ENCODE measurements at places on chromosomes 13 and 19.

DNA sequence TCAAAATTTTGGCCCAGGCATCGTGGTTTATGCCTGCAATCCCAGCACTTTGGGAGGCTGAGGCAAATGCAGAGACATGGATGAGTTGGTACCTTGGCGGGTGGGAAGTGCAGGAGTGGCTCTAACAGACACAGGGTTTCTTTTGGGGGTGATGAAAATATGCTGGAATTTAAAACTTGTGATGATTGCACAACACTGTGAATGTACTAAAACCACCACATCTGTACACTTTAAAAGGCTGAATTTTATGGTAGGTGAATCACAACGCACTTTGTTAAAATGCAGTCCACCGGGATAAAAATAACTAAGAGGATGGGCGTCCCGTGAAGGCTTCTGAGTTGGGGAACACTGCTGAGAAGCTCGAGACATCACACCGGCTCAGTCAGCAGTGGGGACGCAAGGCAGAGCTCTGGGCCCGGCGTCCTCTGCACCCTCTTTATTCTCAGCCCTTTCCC is 47.1 kb downstream of the MLLT1 start:
- peak overlapping the region; percentile 70 for H3K27ac ChIP-seq
- H3K4me3 ChIP-seq = no peak overlapping the region
- peaks cover 4% of the 10 kb centered on the region for H3K4me1 ChIP-seq

GRCh38 chr19:1577090-1577928 is 9.2 kb upstream of the MEX3D start:
- H3K27ac ChIP-seq = no peak overlapping the region
- no peaks in the 10 kb centered on the region for H3K27me3 ChIP-seq
- no peak for DNase-seq

DNA sequence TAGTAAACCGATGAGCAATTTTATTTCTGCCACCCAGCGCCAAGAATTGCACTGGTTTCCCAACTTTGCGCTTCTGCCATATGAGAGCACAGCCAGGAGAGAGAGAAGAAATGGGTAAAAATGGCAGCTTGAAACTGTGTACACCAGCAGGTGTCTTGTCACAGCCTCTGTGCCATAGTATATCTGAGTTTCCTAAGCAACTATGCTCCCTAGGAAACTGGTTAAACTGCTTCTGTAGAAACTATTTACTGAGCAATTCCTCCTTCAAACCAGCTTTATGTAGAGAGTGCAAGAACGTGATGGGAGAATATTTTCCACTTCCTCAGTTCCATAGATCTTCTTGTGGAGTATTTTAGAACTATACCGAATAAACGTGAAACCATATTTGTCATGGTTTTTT is 1361.3 kb downstream of the PCDH9 start:
- H3K4me1 ChIP-seq = no peaks in the 10 kb centered on the region
- no peak overlapping the region for H3K4me3 ChIP-seq
- no peaks in the 10 kb centered on the region for H3K36me3 ChIP-seq
- no peaks in the 10 kb centered on the region for H3K27me3 ChIP-seq
- DNase-seq = no peak

DNA sequence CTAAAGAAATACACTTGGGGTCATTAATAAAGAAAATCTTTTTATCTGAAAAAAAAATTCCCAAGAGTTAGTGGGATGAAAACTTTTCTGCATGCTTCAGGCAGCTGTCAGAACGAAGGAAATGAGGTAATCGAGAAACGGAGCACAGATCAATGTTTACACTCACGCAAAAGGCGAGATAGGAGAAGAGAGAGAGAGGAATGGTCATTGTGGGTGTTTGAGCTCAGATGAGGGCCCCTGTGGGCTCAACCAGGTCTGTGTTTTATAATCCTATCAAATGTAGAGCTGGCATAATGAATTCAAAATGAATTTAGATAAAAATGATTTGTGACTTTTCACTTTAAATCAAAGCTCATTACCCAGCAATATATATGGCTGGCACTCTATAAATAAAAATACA is 6.3 kb upstream of the RXFP2 start:
- H3K36me3 ChIP-seq = no peaks in the 10 kb centered on the region
- no peak for DNase-seq
- no peak overlapping the region for H3K4me3 ChIP-seq
- H3K4me1 ChIP-seq = no peaks in the 10 kb centered on the region
- no peaks in the 10 kb centered on the region for H3K27me3 ChIP-seq

DNA sequence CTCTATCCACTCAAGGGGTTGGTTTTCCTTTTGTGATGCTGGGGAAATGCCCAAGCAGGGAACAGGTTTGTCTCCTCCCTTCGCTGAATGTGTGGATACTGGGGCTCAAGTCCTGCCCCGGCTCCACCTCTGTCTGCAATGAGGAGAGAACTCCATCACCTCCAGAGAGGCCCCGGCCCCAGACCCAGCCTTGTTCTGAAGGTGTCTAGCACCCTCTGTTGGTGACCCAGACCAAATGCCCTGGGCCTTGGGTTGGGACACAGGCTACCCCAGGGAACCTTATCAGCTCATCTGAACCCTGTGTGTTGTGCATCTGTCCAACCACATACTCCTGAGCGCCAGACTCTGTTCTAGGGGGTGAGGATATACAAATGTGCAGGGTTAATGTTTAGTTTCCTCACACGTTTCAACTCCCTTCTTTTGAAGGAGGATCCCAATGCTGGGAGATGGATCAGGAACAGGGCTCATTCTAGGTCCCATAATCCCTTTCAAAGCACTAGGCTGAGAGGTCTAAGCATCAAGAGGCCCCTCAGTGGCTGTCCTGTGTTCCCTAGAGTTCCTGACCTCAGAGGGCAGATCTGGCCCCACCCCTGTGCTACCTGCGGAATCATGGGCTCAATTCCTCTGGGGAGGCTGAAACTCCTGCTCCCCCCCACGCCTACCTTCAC is 112.5 kb upstream of the SLC7A1 start:
- no peaks in the 10 kb centered on the region for H3K36me3 ChIP-seq
- no peaks in the 10 kb centered on the region for H3K27me3 ChIP-seq
- DNase-seq = no peak
- no peaks in the 10 kb centered on the region for H3K4me1 ChIP-seq

GRCh38 chr13:35600137-35600536 is 123.6 kb upstream of the MAB21L1 start:
- no peaks in the 10 kb centered on the region for H3K27me3 ChIP-seq
- H3K36me3 ChIP-seq = no peaks in the 10 kb centered on the region

DNA sequence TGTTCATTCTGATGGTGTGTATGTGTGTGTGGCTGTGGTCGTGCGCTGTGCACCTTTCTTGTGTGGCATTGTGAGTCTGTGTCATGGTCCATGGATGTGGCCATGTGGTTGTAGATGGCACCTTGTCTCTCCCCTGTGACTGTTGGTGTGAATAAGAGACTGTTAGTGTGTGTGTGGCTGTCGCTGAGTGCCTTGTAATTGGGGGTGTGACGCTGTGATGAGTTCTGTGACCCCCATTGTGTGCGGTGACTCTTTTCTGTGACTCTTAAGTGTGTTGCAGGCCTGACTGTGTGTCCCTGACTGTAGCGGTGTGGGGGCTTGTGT is 804 bp downstream of the PLPPR2 start:
- no peaks in the 10 kb centered on the region for H3K36me3 ChIP-seq
- no peaks in the 10 kb centered on the region for H3K4me1 ChIP-seq
- no peaks in the 10 kb centered on the region for H3K27me3 ChIP-seq

GRCh38 chr13:29548722-29549121 is 46.8 kb downstream of the SLC7A1 start:
- H3K27ac ChIP-seq = no peak overlapping the region
- no peak overlapping the region for H3K4me3 ChIP-seq
- DNase-seq = no peak
- peaks cover 22% of the 10 kb centered on the region for H3K36me3 ChIP-seq

DNA sequence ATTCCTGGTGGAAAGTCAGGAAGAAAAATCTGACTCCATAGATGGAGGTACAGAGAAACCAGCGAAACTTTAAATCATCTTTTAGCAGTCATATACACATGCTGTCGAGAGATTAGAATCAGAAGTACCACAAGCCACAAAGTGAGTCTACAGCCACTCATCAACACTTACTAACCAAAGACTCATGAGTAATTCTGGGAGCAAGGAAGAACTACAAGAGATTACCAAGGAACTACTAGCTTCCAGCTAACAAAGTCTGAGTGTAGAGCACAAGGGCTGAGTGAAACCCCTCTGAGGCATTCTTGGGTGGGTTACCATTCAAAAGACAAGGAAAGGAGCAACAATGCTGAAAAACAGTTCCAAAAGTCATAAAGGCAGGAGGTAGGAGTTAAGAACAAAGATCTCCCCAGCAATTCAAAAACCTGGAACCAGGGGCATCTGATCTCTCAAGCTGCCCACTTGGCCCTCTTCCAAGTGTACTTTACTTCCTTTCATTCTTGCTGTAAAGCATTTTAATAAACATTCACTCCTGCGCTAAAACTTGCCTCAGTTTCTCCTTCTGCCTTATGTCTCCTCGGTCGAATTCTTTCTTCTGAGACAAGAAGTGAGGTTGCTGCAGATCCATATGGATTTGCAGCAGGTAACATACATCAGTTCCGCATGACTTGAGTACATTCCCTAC is 13.0 kb downstream of the RBM26 start:
- peaks cover 5% of the 10 kb centered on the region for H3K36me3 ChIP-seq
- no peak for DNase-seq
- no peaks in the 10 kb centered on the region for H3K27me3 ChIP-seq
- no peak overlapping the region for H3K27ac ChIP-seq

- peaks cover 15% of the 10 kb centered on the region for H3K4me1 ChIP-seq
- H3K36me3 ChIP-seq = no peaks in the 10 kb centered on the region
- H3K27ac ChIP-seq = no peak overlapping the region
- no peak overlapping the region for H3K4me3 ChIP-seq
- H3K27me3 ChIP-seq = no peaks in the 10 kb centered on the region
These were observed 139.0 kb downstream of the RAP2A start for GRCh38 chr13:97573011-97573410.

- no peak for DNase-seq
- H3K4me3 ChIP-seq = no peak overlapping the region
- H3K27me3 ChIP-seq = no peaks in the 10 kb centered on the region
- no peak overlapping the region for H3K27ac ChIP-seq
These were observed 27.1 kb downstream of the FAM216B start for GRCh38 chr13:42808341-42808940.

DNA sequence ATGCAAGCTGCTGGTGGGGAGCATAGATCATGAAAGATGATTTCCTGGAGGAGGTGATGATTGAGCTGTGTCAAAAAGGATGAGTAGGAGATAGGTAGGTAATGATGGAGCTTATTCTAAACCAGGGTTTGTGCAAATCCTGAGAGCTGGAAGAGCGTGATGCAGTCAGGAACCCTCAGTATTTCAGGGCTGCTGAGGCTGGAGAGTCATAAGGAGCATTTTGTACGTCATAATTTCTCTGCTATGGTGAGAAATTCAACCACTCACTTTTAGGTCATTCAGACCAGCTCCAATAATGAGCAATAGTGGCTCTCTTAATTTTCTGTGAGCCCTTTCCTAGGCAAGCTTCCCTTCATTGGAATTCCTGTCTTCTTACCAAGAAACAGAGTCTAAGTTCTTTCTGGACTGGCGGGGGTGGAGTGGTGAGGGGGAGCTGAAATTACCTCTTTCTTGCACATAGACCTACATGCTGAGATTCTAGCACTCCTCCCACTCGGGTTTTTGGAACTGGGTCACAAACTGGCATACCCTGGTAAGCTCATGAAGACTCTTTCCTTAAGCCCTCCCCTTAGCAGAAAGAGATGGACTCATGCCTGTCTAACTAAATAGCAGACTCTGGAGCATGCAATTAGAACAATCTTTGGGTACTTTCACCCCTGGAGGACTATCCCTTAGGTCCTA is 62.2 kb upstream of the MYCBP2 start:
- H3K27ac ChIP-seq = no peak overlapping the region
- no peak overlapping the region for H3K4me3 ChIP-seq

Data from right atrium auricular region (tissue), 2 donors.